ENCODE measurements at places on chromosomes 3 and 15.

GRCh38 chr15:39099524-39099923 is 481.4 kb upstream of the THBS1 start:
- no peak for DNase-seq

GRCh38 chr15:46127361-46127874 is 492.6 kb downstream of the SQOR start:
- DNase-seq, result peak; percentile 39

DNA sequence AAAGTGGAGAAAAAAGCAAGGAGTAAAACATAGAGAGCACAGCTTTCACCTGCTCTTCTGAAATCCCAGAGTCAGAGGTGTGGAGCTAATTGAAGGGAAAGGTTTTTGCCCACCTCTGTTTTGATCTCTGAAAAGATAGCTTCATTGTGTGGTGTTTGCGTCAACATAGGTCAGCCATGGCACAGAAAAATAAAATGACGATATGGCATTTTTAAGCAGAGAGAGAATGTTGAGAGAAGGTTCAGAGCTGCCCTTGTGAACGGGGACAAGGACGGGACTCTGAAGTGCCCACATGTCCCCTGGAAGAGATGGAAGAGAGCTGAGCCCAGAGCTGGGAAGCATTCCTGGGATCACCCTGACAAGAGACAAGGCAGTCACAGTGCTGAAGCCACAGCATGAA is 249.4 kb upstream of the PLSCR5 start:
- no peak for DNase-seq

DNA sequence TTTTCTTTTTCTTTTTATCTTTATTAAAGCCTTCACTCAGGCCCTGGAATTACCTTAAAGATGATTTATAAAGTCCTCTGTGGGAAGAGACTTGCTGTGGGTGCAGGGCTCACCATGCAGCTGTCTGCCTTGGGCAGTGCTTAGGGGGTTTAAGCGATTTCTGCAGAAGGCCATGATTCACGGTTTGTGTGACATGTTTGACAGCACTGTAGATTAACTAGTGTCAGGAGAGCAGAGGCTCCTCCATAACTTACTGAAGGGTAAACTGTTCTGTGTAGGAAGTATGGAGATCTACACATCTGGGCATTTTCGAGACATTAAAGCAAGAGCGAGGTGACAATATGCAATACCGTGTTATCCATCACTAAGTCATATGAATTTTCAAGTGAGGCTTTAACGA is 137.7 kb downstream of the LRIG1 start:
- no peak for DNase-seq

DNA sequence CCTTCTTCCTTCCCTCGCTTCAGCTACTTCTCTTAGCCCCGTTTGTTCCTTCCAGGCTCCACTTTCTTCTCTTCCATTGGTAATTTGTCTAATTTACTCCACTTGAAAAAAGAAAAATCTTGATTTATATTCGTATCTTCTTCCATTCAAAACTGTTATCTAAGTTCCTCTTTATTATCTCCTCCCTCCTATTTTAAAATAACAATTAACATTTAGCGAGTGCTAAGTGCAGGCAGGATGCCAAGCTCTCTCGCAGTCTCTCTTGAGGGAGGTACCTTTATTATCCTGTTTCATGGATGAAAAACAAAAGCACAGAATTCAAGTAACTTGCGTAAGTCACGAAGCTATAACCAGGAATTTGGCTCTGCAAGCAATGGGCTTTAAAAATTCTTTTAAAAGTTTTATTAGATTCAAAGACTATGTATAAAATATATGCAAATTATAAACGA is 418.9 kb upstream of the NAALADL2 start:
- peak; percentile 82 for DNase-seq

- no peak for DNase-seq
Observed at GRCh38 chr3:98952404-98952803, 50.9 kb upstream of the DCBLD2 start.

GRCh38 chr3:102400766-102401165 is 34.0 kb upstream of the ZPLD1 start:
- peak; percentile 1 for DNase-seq

DNA sequence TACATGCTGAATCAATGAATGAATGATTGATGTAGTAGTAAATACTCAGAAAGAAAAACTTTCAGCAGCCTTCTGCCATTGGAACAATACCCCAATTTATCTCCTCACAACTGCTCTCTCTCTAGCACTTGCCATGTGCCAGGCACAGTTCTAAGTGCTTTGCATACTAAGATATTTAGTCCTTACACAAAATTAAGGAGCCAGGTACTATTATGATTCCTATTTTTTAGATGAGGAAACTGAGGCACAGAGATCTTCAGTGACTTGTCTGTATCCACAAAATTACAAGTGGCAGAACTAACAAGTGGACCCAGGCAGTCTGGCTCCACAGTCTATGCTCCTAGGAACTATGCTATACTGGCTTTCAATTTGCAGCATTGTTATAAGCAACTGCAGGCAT is 279.2 kb downstream of the LSAMP start:
- no peak for DNase-seq

DNA sequence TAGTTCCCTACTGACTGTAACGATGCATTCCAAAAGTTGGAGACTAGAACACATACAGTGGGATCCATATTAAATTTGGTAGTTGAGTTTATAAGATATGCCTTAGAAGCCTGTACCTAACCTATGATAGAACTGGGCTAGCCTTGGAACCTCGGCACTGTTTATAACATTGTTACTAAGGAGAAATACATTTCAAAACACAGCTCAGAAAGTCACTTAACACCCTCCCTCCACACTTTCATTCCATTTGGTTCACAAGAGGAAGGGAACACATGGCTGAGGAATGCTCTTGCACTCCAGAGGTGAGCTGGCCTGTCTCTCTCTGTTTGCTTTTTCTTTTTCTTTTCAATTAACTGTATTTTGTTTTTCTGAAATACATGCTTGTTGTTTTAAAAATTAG is 48.7 kb upstream of the TSC22D2 start:
- peak; percentile 18 for DNase-seq

DNA sequence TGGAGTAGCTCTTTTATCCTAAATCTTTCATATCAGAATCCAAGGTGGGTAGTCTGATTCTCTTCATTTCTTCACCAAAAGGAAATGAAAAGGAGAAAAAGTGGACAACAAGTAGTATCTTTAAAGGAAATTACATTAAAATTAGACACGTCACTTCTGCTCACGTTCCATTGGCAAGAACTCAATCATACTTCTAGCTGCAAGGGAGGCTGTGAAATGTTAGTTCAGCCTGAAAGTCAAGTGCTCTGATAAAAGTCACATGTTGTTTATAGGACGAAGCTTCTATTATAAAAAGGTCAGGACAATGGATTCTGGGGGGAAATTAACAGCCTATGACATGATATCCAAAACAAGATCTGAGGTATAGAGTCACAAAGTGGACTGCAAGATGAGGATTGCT is 164.6 kb upstream of the MCTP2 start:
- no peak for DNase-seq

DNA sequence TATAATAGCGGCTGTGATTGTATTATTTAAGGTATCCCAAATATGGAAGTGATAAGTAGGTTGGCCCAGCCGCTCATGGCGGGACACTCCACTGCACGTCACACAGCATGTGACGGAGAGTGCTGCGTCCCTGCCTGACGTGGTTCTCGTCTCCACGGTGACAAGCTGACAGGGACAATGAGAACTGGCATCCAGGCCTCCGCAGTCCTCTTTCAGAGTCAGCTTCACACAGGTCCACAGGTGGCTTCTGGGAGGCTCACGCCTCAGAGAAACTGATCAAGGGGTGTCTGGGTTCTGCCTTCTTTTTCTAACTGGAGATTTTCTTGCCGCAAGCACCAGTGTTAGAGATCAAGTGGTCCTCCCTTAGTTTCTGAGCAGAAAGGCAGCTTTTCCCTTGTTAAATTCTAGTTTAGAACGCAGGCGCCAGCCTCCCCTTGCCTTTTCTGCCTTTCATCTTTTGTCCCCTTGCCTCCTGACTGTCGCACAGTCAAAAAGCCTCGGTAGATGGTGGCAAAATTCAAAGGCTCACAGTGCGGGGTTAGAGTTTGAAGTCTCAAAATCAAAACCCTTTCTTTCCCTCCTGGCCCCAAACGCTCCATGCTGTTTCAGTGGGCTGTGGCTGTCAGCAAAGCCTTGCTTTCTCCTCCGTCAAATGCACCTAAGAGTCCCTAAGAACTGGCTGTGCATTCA is 120.9 kb downstream of the ATP10A start:
- no peak for DNase-seq

GRCh38 chr3:49534581-49535441 is 19.5 kb upstream of the BSN start:
- DNase-seq, result no peak

- no peak for DNase-seq
Observed at GRCh38 chr15:92907229-92907628, 7.1 kb downstream of the CHD2 start.

DNA sequence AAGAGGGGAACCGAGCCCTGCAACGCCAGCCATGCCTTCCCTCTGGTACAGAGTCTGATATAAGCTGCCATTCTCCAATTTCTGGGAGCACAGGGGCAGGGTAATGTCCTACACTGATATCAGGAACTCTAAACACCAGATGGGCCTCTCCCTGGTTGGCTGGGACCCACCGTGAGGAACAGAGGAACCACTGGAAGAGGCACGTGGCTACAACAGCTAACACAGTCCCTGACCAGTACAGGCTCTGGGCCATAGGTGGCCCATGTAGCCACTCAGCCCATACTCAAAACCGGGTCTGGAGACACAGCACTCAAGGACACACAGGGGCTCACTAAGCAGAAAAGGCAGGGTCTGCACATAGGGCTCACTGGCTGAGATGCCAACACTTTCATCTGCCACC is 13.9 kb downstream of the NUP210 start:
- DNase-seq, result no peak

DNA sequence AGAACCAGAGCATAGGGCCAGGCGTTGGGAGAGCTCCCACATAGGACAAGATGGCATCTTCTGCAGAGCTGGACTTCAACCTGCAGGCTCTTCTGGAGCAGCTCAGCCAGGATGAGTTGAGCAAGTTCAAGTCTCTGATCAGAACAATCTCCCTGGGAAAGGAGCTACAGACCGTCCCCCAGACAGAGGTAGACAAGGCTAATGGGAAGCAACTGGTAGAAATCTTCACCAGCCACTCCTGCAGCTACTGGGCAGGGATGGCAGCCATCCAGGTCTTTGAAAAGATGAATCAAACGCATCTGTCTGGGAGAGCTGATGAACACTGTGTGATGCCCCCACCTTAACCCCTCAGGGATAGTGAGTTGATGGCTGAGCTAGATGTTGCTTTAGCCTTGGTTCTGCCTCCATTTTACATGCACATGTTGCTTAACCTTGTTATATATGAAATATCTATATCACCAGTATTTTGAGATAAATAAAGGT is at the start of gene PYDC2:
Gene PYDC2, plus strand, starts transcription at position 51 of the 483 bp plus-strand sequence. Its CDS starts 0 bp downstream, at position 51.
- DNase-seq, result no peak

DNA sequence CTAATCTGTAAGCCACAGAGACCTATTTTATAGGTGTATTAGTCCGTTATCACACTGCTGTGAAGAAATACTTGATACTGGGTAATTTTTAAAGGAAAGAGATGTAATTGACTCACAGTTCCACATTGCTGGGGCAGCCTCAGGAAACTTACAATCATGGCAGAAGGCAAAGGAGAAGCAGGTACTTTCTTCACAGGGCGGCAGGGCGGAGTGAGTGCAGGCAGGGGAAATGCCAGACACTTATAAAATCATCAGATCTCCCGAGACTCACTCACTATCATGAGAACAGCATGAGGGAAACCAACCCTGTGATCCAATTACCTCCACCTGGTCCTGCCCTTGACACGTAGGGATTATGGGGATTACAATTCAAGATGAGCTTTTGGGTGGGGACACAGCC is 108.7 kb downstream of the GALK2 start:
- no peak for DNase-seq

DNA sequence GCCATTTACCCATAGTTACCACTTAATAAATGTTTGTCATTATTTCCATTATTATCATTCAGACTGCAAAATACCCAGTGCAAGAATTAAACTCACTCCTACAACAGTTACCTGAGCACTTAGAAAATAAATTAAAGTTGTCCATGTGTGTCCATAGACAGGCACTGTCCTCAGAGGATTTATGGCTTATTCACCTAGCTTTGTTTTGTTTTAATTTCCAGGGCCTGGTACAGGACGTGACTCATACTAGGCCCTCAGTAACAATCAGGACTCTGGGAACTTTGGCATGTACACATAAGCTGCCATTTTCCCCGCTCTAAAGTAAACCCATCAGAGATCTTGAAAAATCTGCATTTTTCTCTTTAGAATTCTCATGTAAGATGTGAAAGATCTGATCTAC is 458.5 kb upstream of the ARRDC4 start:
- DNase-seq, result peak; percentile 48

DNA sequence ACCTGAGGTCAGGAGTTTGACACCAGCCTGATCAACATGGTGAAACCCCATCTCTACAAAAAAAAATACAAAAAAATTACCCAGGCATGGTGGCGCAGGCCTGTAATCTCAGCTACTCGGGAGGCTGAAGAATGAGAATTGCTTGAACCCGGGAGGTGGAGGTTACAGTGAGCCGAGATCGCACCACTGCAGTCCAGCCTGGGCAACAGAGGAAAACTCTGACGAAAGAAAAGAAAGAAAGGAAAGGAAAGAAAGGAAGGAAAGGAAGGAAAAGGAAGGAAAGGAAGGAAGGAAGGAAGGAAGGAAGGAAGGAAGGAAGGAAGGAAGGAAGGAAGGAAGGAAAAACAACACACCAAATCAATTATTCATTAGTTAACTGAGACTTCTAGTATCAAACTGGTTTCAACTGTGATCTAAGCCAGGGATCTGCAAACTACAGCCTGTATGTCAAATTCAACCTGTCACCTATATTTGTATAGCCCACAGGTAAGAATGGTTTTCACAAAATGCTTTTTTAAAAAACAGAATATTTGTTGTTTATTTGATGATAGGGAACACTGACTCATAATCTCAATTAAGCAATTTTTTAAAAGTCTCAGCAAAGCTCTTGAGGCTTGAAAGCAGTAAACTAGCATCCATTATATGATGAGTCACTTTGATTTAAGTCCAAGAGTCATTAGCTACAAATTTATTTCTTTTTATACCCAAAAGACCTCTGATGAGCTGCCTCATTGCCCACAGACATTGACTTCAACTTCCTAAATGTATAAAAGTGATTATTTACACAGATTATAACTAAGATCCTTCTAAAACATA is 127.6 kb downstream of the TBL1XR1 start:
- peak; percentile 17 for DNase-seq

GRCh38 chr3:106783231-106783630 is 594.0 kb upstream of the CCDC54 start:
- no peak for DNase-seq

DNA sequence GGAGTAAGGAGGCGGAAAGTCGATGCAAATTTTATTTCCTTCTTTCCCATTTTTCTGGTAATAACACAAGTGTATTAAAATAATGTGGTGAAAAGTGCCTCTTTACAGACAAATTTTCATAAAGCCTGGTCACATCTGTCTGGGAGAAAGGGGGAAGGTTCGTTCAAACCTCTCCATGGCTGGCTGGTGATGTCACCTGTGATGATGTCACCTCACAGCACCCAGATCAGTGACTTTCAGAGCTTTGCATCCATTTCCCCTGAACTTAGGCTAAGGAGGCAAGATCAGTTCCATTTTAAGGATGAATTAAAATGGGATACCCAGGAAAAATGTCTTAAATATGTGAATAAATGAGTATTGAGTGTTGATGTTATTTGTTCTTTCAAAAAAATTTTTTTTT is 34.1 kb downstream of the ATP10A start:
- peak; percentile 9 for DNase-seq

Data from cardiac fibroblast (primary cell).